ENCODE measurements at places on chromosomes 6 and 20.

- DNase-seq, result no peak
These were observed 42.0 kb upstream of the MBOAT1 start for GRCh38 chr6:20254295-20254694.

DNA sequence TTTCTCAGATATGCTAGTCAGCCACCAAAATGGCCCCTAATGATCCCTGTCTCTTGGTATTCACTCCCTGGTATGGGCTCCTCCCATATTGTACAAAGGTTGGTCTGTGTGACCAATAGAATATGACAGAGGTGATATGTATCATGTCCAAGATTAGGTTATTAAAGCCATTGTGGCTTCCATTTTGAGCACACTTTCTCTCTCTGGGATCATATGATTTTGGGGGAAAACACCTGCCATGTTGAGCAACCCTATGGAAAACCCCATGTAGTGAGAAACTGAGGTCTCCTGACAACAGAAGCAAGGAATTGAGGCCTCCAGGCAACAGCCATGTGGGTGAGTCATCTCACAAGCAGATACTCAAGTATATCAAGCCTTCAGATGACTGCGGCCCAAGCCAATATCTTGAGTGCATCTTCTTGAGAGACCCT is 7.1 kb upstream of the ZNF318 start:
- DNase-seq, result no peak

GRCh38 chr6:41256383-41256782 is 28.2 kb downstream of the TREML4 start:
- no peak for DNase-seq

DNA sequence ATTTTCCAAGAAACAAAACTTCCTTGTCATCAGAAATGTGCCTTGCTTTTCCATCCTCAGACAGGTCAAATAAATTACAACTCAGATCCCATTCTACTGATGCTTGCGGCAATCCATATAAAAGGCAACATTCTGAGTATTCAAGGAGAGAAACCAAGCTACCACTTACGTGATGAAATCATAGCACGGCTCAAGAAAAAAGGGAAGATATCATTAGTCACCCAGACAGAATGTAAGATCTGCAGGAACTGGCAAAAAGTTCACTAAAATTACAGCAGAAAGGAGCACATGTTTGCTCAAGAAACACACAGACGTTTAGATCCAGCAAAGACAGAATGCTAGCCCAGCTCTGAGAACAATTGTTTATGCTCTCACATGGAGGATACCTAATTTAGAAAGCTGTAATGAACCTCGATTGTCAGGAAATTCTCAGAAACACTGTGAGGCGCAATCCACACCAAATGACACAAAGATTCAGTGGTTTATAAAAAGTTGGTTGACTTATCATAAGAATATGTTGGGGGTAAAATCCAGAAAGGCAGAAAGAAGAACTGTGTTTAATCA is 304.2 kb downstream of the ADGRG6 start:
- peak; percentile 50 for DNase-seq

DNA sequence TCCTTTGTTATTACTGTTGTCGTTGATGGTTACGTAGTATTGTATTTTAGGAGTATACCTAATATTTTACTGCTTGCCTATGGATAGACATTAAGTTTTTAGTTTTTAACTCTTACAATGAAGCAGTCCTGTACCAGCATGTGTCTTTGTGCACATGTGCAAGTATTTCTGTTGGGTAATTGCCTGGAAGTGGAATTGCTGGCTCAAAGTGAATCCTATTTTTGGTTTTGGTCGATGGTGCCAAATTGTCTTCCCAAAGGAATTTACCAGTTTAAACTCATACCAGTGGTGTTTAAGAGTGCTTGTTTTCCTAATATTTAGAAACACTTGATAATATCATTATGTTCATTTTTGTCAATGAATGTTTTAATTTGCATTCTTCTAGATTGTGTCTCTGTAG is 75.5 kb downstream of the ANKS1A start:
- peak; percentile 37 for DNase-seq

DNA sequence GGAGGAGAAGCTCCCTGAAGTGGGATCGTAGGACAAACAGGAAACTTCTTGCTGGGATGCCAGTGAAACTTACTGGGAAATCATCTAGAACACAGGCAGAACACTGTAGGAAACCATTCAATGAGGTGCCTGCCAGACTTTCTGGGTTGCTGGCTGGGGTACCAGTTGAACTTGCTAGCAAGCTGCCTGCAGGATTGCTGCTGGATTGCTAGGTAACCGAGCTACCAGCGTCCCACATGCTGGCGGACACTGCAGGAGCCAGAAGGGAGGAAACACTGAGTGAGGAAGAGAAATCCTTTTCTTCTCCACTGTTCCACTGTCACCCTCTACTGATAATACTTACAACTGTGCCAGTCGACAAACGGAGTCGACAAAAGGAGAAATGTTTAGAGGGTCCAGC is 91.3 kb upstream of the SLC35B3 start:
- no peak for DNase-seq

GRCh38 chr20:9916761-9917160 is 77.9 kb upstream of the PAK5 start:
- DNase-seq, result no peak

DNA sequence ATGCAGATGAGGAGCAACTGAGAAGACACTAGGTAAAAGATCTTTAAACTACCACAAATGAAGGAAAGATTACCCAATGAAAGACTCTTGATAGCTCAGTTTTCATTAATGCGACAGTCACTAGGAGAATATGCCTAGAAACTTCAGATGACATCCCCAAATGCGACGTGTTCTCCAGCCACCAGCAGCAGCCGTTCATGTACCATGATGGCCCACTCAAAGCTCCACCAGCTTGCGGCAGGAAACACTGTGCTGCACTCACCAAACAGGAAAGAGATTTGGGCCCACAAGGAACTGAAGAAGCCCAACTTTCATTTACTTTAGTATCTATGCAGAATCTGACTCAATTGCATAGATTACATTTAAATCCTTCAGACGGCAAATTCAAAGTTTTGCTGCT is 7.5 kb downstream of the DIDO1 start:
- no peak for DNase-seq

DNA sequence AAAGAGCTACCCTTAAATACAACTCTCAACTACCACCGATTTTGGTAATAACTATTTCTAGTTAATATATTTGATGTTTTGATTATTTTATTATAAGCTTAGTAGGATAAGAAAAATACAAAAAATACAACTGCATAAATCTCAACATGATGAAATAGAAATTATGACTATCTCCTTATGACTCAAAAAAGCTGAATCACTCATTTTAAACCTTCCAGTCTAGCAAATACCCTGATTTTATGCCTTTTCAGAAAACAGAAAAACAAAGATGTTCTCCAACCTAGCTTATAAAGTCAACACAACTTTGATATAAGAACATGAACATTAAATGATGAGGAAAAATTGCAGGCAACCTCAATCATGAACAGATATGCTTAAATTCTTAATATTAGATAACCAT is 40.2 kb upstream of the DSE start:
- DNase-seq, result no peak

- no peak for DNase-seq
These were observed 47.6 kb downstream of the RALGAPB start for GRCh38 chr20:38520261-38520660.

GRCh38 chr6:126367849-126368248 is 27.9 kb downstream of the CENPW start:
- DNase-seq, result no peak

DNA sequence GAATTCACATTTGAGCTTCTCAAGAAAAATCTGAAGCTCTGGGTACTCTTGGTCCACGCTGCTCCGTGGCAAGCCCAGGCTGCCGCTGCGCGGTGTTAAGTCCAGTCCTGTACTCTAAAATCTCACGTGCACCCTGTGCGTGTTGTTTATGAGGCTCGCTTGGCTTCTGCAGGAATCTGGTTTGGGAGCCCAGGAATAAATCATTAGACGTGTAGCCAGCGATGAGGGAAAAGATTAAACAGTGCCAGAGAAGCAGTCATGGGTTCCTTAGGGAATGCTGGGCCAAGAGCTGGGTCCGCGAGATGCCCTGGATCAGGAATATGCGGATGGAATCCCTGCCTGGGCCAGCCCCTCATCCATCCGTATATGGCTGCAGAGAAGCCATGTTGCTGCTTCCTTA is 87.3 kb downstream of the KCNB1 start:
- DNase-seq, result peak; percentile 31

- DNase-seq, result no peak
These were observed 55.3 kb upstream of the FAM83D start for GRCh38 chr20:38870733-38871559.

DNA sequence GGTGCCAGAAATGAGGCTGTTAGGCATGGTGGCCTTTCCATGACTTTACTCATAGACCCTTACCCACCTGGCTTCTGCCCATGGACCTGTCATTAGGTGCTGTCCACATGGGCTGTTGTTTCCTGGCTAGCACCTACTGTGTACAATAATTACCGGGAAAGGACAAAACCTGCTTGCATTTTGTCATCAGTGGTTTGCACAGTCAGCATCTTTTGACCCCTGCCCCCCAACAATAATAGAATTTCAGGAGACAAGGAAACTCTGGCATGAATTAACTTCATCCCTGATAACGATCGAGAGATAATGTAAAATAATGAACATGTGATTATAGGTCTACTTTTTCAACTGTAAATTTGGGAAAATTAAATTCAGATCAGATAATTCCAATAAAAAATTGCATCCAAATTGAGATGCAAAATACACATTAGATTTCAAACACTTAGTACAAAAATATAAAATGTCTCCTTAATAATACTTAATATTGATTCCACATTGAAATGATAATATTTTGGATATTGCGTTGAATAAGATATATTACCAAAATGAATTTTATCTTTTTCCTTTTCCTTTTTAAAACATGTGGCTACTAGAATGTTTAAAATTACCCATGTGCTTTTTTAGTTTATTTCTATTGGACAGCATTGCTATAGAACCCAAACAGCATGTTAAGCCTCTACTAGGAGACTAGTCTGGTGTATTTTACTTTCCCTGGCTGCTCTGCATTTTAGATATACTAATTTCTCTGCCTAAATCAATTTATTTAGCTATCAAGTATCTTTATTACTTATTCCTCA is 12.4 kb downstream of the ANKRD66 start:
- no peak for DNase-seq

DNA sequence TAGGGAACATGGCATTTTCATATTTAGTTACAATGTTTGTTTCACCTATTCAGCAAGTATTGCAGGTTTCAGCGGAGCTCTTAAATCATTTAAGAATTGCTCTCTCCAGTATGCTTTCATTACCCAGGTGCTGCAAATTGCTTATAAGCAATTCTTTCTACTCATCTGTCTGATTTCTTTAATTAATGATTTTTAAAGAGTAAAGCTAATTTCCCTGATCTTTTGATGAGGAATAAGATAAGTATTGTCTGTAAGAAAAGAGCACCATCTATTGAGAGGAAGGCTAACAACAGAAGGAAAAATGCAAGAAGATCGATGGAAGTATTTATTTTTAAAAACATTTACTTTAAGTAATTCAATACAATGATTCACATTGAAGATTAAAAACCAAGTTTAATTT is 2.0 kb downstream of the OPRM1 start:
- no peak for DNase-seq

DNA sequence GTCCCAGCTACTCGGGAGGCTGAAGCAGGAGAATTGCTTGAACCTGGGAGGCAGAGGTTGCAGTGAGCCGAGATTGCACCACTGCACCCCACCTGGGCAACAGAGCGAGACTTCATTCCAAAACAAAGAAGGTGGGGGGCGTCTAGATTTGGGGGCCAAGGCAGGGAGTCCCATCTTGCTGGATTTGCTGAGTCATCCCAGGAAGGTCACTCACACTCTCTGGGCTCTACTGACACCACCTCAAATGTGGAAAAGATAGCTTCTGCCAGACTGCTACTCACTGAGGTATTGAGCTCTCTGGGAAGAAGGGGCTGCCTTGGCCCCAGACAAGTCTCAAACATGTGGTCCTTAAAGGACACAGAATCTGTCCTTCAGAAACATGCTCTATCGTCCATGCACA is 74.3 kb downstream of the RIPOR3 start:
- no peak for DNase-seq

DNA sequence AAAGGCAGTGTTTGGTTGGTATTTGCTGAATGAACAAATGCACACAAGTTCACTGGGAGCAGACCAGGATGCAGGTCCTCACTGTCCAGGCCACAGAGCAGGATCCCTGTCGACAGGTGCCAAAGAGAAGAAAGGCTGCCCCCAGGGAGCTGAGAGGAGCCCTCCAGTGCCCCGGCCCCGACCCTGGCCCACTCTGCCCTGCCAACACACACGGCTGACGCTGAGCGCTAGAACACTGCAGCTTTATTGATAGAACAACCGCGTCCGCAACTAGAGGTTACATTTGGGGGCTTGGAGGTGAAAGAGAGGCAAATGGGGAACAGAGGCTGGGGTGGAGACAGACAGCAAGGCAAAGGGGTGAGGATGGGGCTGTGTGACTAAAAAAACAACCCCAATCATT is 65.4 kb downstream of the MDGA1 start:
- no peak for DNase-seq

GRCh38 chr6:3412779-3413500 is 43.9 kb downstream of the SLC22A23 start:
- DNase-seq, result no peak

GRCh38 chr20:2754424-2754823 is 46.0 kb downstream of the CPXM1 start:
- DNase-seq, result no peak

DNA sequence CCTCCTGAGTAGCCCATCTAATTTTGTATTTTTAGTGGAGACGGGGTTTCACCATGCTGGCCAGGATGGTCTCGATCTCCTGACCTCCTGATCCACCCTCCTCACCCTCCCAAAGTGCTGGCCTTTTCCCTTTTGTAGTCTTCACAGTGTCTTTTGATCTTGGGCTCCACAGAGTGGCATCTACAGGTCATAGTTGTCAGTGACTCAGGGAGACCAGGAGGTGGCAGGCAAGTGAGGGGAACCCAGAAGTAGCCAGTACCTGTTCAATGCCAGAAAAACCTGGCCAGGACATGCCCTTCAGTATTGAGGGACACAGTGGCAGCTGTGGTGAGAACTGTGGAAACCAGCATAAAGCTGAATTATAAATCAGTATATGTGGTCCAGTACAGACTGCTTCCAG is 19.6 kb downstream of the RPP21 start:
- no peak for DNase-seq

DNA sequence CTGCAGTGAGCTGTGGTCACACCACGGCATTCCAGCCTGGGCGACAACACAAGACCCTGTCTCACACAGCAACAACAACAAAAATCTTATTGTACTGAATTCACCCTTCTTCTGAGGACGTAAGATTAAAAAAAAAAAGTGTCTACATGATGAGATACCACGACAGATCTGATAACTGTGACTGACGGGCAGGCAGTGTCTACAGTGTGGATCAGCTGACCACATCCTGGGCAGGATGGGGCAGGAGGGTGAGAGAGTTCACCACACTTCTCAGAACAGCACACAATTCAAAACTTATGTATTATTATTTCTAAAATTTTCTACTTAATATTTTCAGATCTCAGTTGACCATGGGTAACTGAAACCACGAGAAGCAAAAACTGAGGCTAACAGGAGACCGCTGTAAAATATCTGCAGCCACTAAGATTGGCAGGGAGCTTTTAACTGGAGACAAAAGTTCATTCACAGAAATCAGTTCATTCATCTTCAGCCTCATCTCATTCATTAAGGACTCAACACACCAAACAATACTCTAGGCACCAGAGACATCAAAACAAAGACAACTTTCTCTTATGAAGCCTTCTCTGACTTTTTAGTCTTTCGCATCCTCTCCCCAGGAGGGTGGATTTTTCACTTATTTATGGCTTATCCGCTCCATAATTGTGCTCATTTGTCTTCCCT is 15.7 kb upstream of the NHSL1 start:
- no peak for DNase-seq
